ENCODE measurements at places on chromosomes 16 and 17.

GRCh38 chr16:85195900-85196772 is 83.9 kb upstream of the CIBAR2 start:
- no peak for DNase-seq

DNA sequence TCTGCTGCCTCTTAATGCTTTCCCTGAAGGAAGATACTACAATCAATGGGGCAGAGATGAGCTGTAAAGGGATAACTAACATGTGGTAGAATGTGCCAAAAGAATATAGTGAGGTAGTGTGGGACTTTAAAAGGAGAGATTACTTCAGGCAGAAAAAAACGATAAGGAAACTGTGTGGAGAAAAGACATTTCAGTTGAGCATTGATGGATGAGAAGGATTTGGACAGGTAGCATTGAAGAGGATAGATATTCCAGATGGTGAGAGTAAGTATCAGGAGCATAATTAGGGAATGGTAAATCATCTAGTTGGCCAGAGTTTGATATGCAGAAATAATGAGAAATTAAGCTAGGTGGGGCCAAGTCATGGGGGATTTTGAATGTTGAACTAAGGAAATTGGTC is 97.3 kb downstream of the NLK start:
- no peak for DNase-seq

DNA sequence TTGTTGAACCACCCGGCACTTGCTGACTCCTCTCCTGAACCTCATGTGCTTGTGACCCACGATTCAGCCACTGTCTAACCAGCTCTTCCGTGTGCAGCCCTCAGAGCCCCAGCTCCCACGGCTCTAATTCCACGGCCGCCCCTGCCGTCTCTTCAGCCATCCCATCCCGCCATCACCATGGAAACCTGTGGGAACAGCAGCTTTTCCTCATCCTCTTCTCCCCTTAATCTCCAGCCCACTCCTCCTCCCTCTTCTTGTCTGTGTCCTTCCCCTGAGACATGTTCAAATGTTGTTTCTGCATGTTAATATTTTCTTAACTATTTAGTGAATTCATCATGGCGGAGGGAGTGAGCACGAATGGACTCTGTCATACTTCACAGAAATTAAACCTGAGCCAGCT is 285.2 kb downstream of the CDH13 start:
- DNase-seq, result no peak

DNA sequence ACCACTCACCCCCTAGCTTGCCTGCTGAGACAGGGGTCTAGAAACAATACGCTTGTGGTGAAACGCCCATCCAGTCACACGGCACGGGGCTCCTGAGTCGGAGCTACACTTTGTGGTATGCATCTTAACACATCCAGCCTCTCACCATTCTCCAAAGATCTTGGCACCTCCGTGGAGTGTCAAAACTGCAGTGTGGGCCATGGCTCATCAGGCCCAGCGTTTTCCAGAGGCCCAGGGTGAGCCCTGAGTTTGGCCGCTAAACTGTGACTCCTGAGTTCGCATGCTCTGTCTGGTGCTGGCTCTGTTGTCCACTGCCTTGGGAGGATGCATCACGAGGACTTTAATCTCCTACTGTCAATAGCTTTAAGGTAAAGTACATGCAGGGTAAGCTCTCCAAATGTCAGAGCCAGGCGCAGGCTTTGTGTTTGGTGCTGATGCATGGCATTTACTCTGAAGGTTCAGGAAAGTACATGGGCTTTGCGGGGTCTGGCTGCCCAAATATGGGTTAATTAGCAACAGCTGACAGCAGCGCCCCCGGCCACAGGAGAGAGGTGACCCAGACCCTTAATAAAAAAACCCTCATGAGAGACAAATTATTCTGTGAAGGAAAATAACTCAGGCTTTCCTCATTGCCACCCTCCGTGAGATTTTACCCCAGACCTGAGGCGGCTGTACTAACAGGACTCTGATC is 118.4 kb downstream of the CCDC182 start:
- no peak for DNase-seq

DNA sequence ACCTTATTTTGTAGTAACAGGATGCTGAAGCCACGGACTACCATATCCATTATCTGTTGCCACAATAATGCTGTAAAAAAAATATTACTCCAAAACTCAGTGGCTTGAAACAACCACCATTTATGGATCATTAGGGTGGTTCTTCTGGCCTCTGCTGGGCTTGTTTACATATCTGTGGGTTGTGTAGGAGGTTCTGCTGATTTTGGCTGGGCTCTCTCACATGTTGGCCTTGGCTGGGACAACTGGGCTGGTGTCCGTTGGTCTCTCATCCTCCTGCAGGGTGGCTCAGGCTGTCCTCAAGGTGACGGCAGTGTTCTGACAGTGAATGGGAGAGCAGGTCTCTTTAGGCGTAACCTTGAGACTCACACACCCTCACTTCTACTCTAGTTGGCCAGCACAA is 76.0 kb downstream of the GPR139 start:
- DNase-seq, result no peak

Measured in posterior cingulate gyrus (tissue), 11 donors.